CD4-positive, alpha-beta T cell treated with Interleukin-6 for 4 hours (primary cell): ENCODE measurements at places on chromosomes 1 and 21.
A peak's percentile ranks its signal among the peaks of the same experiment; 100 is the strongest.

DNA sequence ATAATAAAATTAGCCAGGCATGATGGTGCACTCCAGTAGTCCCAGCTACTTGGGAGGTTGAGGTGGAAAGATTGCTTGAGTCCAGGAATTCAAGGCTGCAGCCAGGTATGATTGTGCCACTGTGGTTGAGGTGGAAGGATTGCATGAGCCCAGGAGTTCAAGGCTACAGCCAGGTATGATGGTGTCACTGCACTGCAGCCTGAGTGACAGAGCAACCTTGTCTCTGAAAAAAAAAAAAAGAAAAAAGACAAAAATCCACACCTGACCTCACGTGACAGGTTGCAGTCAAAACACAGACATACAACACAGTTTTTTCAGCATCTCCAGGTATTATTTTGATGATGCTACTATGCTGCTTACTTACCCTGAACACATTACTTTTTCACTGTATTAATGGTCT, 4.3 kb upstream of the AK2 start:
- no peak for DNase-seq

GRCh38 chr1:61374156-61374555, 291.8 kb downstream of the NFIA start:
- no peak for DNase-seq

- no peak for DNase-seq
Measured at GRCh38 chr1:159162516-159163265, 8.7 kb upstream of the CADM3 start.

GRCh38 chr1:41672641-41673361, 188.3 kb upstream of the EDN2 start:
- DNase-seq, result no peak

GRCh38 chr1:162882248-162882674, 21.3 kb upstream of the CCDC190 start:
- no peak for DNase-seq

DNA sequence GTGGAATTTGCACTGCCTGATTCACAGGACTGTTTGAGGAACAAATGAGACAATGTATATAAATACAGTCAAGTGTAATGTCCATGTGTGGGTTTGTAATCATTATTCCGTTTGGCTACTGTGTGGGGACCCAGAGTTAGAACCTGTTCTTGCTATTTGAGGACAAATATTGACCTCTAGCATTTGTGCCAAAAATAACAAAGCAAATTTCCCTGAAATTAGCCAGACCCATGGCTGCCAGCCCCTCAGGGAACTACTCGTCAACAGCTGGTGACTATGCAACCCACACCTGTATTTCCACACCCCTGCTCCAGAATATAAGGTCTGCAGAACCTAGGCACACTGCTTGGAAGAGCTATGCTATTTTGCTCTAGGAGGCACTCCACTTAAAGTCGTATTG, 70.7 kb downstream of the KCNJ6 start:
- DNase-seq, result no peak

- no peak for DNase-seq
Measured at GRCh38 chr21:27480841-27481261, 514.0 kb upstream of the ADAMTS5 start.

- no peak for DNase-seq
Measured at GRCh38 chr21:31455506-31455905, 111.4 kb upstream of the TIAM1 start.

DNA sequence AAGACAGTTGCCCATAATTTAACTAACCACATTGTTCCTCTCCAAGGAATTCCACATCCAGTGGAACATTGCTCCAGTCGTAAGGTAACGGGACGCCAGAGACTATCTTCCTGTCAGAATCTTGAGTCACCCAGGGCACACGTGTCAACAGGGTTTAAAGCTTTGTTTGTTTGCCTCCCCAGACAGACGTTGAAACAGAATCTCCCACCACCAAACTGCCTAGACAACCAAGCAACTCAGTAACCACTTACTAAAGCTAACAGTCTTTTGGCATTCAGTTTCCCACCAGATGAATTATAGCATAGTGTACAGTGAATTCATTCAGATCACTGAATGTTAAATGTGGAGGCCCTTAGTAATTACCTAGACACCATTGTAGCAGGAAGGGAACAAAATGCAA, 439.5 kb downstream of the PLPP3 start:
- DNase-seq, result no peak

- no peak for DNase-seq
Measured at GRCh38 chr1:219352961-219353651, 179.4 kb downstream of the LYPLAL1 start.

GRCh38 chr1:93079685-93080141, 630 bp downstream of the MTF2 start:
- peak; percentile 24 for DNase-seq

- DNase-seq, result no peak
Measured at GRCh38 chr1:93757256-93758036, 75.8 kb upstream of the BCAR3 start.

- no peak for DNase-seq
Measured at GRCh38 chr21:46661642-46662366, 26.3 kb downstream of the PRMT2 start.

DNA sequence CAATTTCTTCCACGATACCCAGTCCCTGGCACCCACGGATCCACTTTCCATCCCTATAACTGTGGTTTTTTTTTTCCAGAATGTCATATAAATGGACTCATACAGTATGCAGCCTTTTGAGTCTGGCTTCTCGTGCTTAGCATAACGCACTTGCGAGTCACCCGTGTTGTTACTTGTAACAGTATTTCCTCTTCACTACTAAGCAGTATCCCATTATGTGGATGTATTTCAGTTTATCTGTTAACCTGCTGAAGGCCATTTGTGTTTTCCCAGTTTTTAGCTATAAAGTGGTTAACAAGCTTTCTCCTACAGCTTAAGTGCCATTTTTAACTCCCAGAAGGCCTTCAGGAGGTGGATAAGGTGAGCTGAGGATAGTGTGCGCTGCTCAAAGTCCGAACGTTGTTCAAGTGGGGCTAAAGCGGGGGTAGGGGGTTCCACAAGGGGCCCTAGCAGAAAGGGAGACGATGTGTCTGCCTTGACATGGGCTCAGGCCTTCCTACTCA, 829 bp downstream of the ADAR start:
- peak; percentile 17 for DNase-seq

- no peak for DNase-seq
Measured at GRCh38 chr1:223835754-223836153, 10.0 kb downstream of the TP53BP2 start.

- no peak for DNase-seq
Measured at GRCh38 chr1:114756009-114756892, 1.5 kb downstream of the CSDE1 start.

DNA sequence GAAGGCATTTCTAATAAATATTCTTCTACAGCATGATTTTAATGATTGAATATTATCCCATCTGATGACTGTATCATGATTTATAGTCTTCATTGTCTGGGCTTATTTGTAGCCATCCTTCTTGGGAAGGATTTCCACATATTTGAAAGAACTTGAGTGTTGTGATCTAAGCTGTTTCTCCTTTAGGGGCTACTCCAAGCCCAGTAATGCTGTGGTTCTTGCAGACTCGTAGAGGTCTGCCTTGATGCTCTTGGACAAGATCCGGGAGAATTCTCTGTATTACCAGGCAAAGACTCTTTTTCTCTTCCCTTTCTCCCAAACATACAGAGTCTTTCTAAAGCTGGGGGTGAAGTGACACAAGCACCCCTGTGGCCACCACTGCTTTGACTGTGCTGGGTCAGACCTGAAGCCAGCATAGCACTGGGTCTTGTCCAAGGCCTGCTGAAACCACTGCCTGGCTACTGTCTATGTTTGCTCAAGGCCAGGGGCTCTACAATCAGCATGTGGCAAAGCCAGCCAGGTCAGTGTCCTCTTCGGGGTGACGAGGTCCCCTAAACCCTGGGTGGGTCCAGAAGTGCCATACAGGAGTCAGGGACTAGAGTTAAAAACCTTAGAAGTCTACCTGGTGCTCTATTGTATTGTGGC, 107.4 kb downstream of the GIPC2 start:
- DNase-seq, result no peak

- DNase-seq, result no peak
Measured at GRCh38 chr1:2789986-2790581, 11.4 kb downstream of the TTC34 start.

DNA sequence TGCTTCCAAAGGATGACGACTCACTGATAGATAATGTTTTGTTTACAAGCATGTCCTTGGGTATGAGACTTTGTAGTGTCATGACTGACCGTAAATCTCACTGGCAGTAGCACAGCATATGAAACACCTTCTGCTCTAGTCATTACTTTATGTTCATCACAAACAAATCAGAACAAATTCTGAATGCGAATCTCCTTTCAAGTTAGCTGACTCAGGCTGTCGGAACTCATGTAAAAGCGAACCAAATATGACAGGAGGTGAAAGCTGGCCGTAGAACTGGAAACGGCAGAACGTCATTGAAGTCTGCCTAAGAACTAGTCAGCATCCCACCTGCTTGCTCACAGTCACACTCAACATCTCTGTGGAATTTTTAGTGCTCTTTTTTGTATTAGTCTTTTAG, 143.9 kb downstream of the RGS7 start:
- no peak for DNase-seq

GRCh38 chr1:223345720-223346119, 18.3 kb downstream of the SUSD4 start:
- DNase-seq, result no peak

GRCh38 chr1:214838351-214838750, 235.4 kb downstream of the CENPF start:
- no peak for DNase-seq

DNA sequence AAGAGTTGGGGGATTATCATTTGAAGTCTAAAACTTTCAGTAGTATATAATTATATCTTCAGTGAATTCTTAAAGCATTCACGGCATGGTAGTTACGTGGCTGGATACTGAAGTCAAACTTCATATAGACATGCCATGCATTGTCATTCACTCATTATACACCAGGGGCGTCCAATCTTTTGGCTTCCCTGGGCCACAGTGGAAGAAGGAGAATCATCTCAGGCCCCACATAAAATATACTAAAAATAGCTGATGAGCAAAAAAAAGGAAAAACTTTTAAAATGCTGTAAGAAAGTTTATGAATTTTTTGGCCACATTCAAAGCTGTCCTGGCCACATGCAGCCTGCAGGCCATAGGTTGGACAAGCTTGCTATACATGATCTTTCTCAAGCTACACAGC, 43.8 kb downstream of the DENND1B start:
- no peak for DNase-seq

- no peak for DNase-seq
Measured at GRCh38 chr1:181647314-181648035, 164.2 kb downstream of the CACNA1E start.

- peak; percentile 34 for DNase-seq
Measured at GRCh38 chr21:31158789-31159581, 120.7 kb upstream of the KRTAP19-8 start.

DNA sequence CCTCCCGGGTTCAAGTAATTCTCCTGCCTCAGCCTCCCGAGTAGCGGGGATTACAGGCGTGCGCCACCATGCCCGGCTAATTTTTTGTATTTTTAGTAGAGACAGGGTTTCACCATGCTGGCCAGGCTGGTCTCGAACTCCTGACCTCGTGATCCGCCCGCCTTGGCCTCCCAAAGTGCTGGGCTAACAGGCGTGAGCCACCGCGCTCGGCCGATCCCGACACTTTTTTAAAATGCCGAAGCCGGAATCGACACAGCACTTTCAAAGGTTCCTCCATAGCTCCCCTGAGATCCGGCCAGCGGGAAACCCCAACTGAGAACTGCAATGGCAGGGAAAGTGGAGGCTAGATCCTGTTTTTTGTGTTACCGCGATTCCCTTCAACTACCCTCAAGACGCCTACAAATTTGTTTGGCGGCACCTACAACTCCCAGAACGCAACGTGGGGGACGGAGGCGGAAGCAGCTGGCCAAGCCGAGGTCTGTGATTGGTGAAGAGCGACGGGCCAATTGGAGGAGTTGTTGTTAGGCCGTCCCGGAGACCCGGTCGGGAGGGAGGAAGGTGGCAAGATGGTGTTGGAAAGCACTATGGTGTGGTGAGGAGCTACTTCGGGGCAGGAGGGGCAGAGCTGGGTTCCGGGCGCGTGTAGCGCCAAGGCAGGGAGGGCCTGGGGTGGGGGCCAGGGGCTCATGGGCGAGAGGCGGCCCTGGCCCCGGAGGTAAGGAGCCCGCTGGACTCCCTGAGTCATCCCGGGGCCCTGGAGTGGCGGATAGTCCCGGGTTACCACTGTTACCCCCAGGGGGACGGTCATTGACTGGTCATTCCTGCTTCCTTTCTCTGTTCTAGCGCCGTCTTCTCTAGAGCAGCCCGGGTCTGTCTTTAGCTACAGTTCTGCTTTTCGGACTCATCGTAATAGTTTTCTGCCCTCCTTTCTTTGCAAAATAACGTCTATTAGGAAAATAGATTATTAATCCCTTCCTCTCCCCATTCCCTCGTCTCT, at the start of gene PSMD4:
Gene PSMD4, plus strand, starts transcription at position 518 of the 997 bp plus-strand sequence. Its CDS starts 49 bp downstream, at position 567.
- DNase-seq, result peak; percentile 94

DNA sequence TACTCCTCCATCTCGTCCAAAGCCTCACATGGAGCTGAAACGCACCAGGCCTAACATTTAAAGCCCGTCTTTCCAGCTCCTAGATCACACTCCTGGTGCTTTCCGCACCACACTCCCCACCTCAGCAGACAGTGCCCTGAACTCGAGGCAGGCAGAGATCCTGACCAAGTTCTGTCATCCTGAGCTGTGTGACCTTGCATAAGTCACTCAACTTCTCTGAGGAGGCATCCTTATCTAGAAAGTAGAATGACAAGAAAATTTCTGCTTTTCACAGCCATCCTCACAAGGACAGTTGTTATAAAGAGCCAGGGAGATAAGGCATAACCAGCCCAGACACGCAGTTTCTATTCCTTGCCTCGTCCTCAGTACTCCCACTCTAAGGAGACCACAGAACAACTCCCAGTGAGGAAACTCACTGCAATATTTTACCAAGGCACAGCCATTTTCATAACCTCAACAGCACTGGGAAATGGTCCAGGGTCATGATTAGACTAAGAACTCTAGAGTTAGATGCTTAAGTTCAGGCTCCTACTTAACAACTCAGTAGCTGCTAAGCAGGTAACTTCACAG, 3.1 kb downstream of the LRP8 start:
- DNase-seq, result no peak

- no peak for DNase-seq
Measured at GRCh38 chr1:181095260-181095659, 6.8 kb downstream of the IER5 start.

- no peak for DNase-seq
Measured at GRCh38 chr21:20720623-20721022, 277.6 kb upstream of the NCAM2 start.

DNA sequence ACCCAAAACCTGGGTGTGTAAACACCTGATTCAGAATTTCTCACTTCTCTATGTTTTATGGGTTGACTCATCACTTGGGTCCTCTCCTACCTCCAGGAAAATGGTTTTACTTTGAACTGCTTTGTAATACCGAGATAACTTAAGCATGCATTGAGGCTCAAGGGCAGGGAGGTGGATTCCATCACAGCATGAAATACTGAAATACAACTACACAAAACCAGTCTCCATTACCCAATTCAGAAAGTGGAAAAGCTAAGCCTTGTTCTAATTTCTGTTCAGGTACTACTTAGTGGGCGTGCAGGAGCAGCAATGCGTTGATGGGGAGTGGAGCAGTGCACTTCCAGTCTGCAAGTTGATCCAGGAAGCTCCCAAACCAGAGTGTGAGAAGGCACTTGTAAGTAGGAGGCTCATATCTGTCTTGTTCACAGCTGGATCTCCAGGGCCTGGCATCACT, 6.1 kb upstream of the C4BPA start:
- DNase-seq, result no peak
